Chondrocyte (in vitro differentiated cells): ENCODE measurements at places on chromosomes 2 and 18.

- no peak for DNase-seq
Measured at GRCh38 chr18:59059140-59059539, 80.5 kb upstream of the SEC11C start.

- DNase-seq = no peak
Measured at GRCh38 chr2:1942836-1943360, 198.6 kb upstream of the PXDN start.

- no peak for DNase-seq
Measured at GRCh38 chr2:237625216-237625705, 2.1 kb upstream of the LRRFIP1 start.

DNA sequence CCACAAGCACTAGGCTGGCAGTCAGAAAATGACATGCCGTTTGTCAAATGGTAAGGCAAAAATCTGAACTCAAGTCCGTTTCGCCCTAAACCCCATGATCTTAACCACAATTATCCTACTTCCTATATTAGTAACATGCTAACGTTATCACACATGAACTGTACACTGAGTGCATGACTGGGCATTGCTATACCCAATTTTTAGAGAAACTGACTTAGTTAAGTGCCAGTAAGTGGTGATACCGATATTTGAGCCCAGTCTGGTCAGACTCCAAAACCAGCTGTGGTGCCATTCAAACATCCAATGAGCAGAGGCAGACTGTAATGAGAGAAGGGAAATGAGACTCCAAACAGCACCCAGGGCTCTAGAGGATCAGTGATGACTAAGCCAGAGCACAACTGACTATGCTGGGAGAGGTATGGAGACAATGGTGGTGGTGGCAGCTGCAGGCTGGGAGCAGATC, 311.7 kb upstream of the PKDCC start:
- no peak for DNase-seq
